ENCODE measurements at places on chromosomes 1 and 21.

DNA sequence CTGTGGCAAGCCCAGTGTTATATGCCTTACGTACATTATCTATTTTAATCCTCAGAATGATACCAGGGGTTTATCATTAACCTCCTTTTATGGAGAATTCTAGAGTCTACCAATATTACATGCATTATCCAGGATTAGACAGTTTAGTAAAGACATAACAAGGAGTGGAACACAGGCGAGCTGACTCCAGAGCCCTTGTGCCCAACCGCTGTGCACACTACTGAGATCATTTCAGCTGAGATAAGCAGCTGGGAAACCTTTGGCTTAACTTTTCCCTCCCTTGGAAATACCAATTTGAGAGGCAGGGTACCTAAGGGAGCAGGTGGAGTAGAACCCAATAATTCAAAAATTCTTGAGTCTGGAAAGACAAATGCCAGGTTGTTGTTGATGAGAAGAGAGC lies 59.8 kb upstream of the ATP1B1 start:
- DNase-seq: no peak

DNA sequence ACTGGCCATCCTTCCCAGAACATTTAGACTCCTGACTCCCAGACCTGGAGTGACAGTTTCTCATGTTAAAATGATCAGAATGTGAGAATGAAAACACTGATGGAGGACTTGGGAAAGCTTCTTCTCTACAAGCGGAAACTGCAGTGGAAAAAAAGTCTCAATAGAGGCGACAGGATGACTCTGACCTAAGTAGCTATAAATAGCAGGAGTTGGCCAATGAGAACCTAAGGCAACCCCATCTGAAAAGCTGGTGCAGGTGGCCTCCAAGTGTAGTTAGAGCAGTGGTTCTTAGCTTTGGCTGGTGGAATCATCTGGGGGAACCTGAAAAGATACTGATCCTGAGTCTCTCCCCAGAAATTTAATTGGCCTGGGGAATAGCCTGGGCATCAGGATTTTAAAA lies 44.2 kb upstream of the EXOSC10 start:
- no peak for DNase-seq

DNA sequence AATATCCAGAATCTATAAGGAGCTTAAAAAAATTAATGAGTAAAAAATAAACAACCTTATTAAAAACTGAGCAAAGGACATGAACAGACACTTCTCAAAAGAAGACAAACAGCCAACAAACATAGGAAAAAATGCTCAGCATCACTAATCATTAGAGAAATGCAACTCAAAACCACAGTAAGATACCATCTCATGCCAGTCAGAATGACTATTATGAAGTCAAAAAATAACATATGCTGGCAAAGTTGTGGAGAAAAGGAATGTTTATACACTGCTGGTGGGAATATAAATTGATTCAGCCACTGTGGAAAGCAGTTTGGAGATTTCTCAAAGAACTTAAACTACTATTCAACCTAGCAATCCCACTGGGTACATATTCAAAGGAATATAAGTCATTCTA lies 25.3 kb downstream of the PIGK start:
- DNase-seq: no peak

DNA sequence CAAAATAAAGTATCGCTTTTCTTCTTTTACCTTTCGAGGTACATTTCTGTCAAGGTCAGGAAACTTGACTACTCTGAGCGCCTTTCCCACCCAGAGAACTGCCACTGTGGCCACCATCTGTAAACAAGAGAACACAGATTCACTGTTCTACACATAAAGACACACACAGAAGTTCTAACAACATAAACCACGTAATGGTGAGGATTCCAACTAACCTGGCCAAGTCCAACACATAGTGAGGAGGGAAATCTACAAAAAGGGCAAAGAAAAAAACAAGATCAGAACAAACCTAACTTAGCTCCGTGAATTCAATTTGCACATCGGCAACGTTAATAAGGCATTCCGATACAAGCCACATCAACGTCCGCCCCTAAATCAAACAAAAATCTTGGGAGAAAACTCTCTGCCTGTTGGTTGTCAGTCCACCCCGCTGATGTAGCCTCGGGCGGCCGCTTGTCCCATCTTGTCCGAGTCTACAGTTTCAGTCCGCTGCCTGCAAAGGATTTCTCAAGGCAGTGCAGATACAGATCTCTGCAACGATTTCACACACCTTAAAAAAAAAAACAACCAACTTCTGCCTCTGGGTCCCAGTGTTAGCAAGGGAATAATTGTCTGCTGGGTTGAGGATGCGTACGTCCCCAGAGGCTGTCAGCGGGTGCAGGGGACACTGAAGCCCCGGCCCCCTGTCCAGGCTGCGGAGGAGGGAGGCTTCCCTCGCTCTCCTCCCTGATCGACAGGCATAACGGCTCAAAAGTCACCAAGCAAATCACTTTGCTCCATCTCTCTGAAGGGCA lies 1.0 kb downstream of the SLC35D1 start:
- DNase-seq: peak; percentile 25

DNA sequence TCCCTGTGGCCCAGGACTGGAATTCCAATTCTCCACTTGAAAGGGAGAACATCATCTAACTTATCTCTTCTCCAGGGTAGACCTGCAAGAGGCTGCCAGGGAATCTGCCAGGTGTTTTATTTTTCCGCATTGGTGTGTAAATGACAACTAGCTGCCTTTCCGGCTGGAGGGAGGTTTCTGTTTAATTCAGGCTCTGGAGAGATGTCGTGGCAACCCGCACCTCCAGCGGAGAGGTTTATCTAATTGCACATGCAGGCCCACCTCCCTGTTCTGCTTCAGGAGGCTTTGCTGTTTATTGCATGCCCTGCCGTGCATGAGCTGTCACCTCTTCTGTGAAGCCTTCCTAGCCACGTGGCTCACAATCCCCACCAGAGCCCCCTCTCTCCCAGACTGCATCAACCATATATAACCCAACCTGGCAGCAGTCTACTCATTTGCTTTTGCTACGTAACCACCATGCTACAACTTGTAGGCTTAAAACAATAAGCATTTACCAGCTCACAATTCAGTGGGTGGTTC lies 151.6 kb downstream of the C1orf94 start:
- DNase-seq: no peak

GRCh38 chr1:175303201-175303707 lies 110.7 kb upstream of the KIAA0040 start:
- no peak for DNase-seq

- no peak for DNase-seq
Observed at GRCh38 chr1:64572222-64572900, 102.4 kb downstream of the CACHD1 start.

GRCh38 chr1:100989306-100990077 lies 36.1 kb downstream of the DPH5 start:
- no peak for DNase-seq

DNA sequence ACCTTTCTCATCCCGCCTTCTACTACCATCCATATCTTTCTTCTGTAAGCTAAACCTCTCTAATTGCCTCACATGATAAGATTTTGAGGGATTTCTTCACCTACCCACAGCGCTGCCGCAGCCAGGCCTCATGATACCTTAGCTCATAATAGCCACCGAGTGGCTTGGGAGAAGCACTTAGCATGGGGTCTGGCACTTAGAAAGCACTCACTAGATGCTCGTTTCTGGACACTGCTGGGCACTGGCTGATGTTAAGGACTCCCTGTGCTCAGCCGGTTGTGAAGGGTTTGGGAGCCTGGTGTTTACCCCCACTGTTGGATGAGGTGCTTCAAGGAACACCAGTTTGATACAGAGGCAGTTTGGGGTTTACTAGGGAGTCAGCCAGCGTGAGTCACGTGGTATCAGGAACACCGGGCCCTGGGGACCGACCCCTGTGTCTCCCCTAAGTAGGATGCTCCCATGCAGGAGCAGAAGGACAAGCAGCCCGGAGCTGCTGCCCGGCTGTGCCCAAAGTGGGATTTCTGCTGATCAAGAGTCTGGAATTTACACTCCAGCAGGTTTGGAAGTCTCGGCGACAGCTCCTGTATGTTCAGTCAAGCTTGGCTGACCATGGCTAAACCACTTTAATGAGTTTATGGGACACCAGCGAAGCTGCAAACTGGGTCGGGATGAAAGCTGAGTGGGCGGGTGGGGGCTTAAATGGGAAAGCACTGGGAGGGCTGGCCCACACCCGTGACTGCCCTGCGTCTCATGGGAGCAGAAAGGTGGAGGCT lies 63.3 kb downstream of the GALNT2 start:
- DNase-seq: no peak

DNA sequence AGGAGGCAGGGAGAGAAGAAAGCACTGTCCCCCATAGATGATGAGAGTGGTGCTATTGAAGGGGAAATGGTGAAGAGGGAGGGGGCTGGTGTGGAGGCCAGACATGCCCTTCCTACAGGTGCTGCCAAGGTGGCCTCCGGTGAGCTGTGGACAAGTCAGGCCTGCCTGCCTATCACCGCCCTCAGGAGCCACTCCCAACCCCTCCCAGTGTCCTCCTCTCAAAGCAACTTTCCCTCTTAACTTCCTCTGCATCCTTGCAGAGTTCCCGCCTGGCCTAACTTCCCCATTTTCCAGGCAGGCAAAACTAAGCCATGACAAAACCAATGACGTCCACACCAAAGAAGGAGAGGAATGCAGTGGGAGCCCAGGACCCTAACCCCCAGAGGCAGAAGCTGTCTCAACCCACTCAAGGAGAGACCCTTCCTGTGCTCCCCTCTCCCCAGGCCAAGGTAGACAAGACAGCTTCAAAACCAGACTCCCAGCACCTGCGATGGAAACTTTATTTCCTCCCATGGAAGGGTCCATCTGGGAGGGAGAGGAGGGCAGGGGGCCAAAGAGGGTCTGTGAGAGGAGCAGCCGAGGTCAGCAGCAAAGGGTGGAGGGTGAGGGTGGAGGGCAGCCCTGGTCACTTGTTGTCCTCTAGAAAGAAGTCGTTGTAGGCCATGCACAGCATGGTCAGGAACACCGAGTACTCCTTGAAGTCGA lies 1.0 kb upstream of the S100A6 start:
- no peak for DNase-seq

DNA sequence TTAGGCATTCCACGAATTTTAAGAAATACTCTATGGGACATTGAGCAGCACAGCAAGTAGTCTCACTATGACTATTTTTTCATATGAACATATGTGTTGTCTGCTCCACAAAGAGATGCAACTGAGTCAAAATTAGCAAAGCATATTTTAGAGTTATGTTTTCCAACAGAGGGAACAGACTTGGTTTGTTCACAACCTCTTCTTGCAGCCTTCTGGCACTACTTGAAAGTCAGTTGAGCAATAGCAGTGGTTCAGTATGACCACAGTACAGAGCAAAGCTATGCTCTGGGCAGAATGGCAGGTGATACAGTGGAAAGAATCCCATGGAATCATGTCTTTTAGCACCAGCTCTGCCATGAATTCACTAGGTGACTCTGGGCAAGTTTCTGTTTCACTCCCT lies 5.2 kb downstream of the CCN1 start:
- DNase-seq: peak; percentile 24

DNA sequence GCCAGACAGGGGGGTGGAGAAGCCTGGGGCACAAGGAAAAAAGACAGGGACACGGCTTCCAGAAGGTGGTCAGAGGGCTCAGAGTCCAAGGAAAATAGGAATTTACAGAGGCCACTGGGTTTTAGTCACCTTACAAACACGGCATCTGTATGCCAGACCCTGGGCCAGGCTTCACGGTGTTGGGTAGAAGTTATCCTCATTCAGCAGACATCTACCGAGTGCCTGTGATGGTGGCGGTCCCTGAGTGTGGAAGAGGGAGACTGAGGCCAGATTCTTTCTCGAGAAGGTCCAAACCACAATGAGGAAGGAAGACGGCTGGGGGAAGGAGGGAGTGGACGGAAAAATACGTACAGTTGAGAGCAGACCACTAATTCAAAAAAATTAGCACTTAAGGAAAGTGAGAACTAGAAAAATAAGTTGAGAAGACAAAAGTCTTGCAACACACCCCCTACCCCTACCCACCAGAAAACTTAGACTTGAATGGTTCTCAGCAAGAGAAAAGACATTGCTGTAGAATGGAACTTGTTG lies 864 bp upstream of the BTG2 start:
- DNase-seq: no peak

DNA sequence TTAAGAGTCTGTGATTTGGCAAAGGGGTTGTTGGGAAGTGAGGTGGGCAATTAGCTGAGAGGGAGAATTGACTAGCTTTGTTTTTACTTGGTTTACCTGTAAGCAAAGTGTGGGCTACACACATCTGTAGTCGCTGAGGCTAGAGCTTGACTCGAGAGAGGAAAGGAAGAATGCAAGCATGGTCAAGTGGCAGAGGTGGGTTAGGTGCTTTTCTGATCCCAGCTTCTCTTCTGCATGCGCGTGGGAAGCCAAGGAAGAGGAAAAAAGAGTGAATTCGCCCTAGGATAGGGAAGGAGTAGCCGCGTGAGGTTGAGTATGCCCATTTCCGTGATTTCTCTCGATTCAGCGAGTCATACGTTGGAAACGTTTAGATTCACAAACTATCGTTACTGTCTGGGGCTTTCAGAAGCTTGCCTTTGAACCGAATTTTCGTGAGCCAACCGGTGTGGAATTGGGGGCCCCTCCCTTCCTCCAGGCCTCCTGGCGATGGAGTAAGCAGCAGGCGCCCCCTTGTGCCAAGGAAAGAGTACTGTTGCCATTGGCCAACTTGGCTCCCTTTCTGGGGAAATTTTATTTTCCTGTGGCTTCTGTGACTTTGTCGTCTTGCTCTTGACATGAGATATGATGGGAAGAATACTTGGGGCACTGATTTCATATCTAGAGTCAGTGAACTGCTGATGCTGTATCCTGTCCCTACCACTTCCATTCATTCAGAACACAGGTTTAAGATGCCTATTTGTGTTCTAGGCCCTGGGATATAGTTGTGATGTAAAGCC lies 1.3 kb downstream of the PIGV start:
- DNase-seq: peak; percentile 89

GRCh38 chr1:219119839-219120238 lies 53.8 kb upstream of the LYPLAL1 start:
- peak; percentile 32 for DNase-seq

GRCh38 chr1:119987112-119987511 lies 82.3 kb downstream of the NOTCH2 start:
- no peak for DNase-seq

All from AML-193 (cell line).